8988T (cell line): ENCODE measurements at places on chromosomes 1 and 21.

DNA sequence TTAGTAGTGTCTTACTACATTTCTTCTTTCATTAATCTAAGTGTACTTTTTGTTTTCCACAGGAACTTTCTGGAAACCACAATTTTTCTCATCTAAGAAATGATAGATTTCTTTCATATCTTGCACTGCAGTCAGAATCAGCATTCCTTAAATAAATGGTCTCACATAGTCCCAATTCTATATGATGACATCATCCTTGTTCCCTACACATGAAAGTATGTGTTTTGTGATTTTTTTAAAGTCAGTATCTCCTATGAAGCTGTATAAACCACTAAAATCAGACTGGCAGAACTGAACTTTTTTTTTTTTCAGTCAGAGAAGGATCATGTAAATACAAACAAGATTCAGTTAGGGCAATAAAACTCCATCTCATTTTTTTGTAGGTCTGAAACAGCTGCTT lies 742.6 kb upstream of the CXADR start:
- DNase-seq, result no peak

GRCh38 chr21:41500931-41501381 lies 7.0 kb downstream of the TMPRSS2 start:
- DNase-seq, result no peak

GRCh38 chr1:232149287-232150201 lies 480.4 kb downstream of the SIPA1L2 start:
- no peak for DNase-seq

DNA sequence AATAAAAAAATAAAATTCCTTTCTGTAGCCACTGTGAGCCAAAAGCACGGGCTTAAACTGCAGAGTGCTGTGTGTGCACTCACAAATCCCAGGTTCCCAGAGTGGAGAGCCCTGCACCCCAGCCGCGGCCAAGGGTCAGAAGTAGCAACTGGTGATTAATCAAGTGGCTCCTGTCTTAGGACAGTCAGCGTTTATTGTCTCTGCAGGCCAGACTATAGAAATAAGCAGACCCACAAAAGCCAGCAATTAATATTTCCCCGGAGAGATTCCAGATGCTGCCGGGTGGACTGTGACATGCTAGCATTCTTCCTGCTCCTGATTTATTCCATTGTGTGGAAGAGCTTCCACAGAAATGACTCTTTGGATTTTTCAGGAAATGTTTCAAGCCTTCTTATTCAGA lies 412.2 kb downstream of the KIF26B start:
- no peak for DNase-seq

DNA sequence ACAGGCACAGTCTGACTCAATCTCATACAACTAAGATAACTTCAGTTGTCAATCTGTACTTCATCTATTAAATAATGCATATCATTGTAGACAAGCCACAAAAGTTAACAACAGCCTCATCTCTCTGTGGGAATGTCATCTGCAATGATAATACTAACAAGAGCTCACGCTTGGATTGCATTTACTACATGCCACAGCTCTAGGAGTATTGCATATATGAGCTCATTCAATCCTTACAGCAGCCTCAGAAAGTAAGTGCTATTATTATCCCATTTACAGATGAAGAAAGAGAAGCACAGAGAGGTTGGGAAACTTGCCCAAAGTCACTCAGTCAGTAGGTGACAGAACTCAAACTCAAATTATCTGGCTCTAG lies 105.7 kb upstream of the GUCA2B start:
- DNase-seq, result no peak

GRCh38 chr1:57324388-57324787 lies 99.5 kb downstream of the DAB1 start:
- no peak for DNase-seq

GRCh38 chr1:44239961-44240371 lies 26.7 kb downstream of the DMAP1 start:
- DNase-seq, result no peak

- DNase-seq, result no peak
Measured at GRCh38 chr1:83960669-83961277, 38.2 kb downstream of the TTLL7 start.

- DNase-seq, result no peak
Measured at GRCh38 chr1:66570196-66570595, 36.2 kb downstream of the SGIP1 start.
